Stimulated activated CD4-positive, alpha-beta T cell treated with anti-CD3 and anti-CD28 coated beads, TNF-alpha, amount 100 ng/mL, for 24 hours (primary cell): ENCODE measurements at places on chromosomes 2 and 18.

DNA sequence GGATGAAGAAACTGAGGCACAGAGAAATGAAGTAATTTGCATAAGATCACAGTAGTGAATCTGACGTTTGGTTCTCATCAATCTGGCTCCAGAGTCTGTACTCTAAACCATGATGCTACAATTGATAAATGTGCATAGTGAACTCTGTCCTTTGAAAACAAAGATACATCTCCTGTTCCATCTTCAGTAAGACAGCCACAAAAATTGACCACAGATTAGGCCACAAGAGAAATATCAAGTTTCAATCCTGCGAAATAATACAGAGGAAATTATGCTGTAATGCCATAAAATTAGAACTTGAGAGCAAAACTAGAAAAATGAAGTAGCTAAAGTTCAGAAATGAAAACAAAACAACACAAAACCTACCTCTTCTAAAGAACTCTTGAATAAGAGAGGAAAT lies 28.4 kb downstream of the FAM98A start:
- no peak for DNase-seq

GRCh38 chr2:69007169-69007568 lies 5.8 kb upstream of the ANTXR1 start:
- DNase-seq, result no peak

DNA sequence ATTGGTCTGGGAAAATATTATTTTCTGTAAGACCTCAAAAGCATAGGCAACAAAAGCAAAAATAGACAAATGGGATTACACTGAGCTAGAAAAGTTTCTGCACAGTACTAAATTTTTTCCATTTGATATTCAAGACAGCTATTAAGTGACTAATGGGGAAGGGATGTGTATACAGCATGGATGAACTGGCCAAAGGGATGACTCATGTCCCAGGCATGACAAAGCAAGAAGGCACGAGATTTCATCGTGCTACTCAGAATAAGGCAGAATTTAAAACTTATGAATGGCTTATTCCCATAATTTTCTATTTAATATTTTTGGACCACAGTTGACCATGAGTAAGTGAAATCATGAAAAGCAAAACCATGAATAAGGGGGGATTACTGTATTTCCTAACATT lies 1250.1 kb upstream of the GYPC start:
- DNase-seq, result no peak

DNA sequence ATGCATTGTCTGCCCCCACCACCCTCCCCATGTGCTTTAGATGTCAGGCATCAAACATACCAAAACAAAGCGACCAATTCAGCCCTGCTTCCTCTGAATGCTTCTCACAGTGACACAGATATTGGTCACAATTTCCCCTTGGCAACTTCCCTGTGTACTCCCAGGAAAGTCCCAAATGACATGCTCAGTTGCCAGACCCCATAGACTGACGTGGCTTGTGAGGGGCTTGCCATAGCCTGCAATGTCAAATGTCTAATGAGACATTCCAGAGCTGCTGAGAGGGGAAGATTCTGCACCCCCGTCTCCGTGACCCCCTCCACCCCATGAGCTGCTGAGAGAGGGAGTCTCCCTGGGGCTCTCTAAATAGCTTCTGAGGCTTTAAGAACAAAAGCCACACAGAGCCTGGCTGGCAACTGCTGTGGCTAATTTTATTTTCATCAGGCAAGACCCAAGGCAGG lies 47.3 kb downstream of the RFTN2 start:
- DNase-seq, result no peak

GRCh38 chr2:202215179-202215578 lies 23.2 kb downstream of the SUMO1 start:
- DNase-seq, result no peak

DNA sequence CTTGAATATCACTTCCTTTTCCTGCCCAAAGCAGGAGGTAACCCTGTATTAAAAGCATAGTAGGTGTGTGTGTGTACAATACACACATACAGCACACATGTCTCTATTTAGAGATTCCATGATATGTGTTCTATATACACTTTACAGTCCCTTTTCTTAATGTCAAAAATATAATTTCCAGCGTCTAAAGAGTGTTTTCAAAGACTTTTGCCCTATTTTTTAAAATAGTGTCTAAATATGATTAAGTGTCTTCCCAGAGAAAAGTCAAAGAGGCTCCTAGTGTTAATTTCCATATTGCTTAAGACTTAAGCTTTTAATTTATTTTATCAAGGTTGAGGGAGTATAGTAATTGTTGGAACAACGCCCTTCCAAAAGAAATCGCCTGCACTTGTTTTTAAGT lies 420.3 kb upstream of the POU3F3 start:
- DNase-seq, result no peak

GRCh38 chr2:50895041-50895440 lies 136.9 kb downstream of the NRXN1 start:
- no peak for DNase-seq

- no peak for DNase-seq
These were observed 18.8 kb upstream of the FN1 start for GRCh38 chr2:215454519-215455246.

DNA sequence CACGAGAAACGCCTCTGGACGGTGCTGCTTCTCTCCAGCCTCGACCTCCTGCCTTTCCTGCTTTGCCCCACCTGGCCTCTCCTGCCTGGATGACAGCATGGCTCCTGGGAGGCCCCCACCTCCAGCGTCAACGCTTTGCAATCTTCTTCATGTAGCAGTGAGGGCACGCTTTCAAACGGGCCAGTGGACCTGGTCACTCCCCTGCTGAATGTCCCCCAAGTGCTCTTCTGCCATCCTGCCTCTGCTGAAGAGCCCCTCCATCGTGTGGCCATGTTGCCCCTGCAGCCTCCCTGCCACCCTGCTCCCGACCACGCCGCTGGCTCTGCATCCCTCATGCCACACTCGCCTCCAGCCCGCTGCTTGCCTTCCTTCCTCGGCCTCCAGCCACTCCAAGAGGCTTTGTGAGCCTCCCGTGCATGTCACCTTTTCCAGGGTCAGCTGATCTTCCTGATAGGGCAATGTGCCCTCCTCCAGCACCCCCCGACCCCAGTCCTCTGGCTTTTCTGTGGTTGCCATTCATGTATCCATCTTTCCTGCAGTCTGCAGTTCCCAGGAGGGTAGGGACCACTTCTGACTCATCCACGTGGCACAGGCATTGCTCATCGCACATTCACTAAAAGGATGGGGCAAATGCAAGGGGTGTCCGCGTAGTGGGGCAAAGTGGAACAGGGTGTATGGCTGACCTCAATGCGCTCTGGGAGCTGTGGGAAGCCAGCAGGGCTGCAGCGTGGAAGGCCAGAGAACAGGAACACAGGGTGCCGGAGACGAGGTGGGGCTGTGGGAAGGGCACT lies 268.8 kb downstream of the TWIST2 start:
- no peak for DNase-seq

DNA sequence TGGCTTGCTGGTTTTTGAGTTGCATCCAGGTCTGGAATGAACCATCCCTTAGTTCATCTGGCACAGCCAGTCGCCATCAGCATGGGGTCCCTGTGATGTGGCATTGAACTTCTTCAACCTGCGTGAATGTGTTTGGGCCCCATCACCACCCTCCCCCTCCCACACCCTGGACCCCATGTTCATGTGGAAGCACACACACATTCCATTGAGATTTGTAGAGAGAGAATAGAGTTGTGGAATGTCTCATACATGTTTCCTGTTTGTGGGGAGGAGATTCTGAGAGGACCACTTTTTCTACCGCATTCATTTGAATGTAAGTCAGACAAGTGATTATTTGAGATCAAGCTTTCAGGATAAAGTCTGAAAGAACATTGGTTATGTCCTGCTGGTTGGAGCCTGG lies 117.6 kb upstream of the EML6 start:
- no peak for DNase-seq

GRCh38 chr2:55862246-55862645 lies 61.3 kb downstream of the EFEMP1 start:
- no peak for DNase-seq

DNA sequence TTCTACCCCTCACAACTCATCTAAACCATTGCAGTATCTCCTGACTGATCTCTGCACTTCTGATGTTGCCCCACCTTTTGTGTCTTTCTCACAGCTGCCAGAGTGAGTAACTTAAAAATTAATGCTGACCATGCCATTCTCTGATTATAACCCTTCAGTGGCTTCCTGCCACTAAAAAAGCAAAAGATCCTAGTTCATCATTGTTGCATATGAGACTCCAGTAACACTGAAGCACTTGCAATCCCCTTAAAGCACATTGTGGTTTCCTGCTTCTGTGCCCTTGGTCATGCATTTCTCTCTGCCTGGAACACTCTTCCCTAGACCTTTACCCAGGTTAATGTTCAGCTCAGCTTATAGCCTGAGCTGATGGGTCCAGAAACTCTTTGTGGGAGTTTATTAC lies 95.1 kb upstream of the WDSUB1 start:
- no peak for DNase-seq

DNA sequence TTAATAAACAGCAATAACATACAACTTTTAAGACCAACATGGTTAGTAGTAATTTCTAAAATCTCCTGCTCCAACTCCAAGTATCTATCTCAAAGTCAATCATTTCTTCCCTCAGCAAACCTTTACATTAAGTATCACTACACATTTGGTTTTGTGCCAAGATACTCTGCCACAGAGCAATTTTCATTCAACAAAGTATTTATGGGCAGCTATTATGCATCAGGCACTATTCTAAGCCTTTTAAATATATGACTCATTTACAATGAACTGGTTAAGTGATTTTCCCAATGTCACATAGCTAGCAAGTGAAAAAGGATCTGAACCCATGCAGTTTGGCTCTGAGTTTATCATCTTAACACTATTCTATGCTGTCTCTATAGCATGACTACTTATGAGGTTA lies 264.3 kb downstream of the NOL4 start:
- DNase-seq, result no peak

DNA sequence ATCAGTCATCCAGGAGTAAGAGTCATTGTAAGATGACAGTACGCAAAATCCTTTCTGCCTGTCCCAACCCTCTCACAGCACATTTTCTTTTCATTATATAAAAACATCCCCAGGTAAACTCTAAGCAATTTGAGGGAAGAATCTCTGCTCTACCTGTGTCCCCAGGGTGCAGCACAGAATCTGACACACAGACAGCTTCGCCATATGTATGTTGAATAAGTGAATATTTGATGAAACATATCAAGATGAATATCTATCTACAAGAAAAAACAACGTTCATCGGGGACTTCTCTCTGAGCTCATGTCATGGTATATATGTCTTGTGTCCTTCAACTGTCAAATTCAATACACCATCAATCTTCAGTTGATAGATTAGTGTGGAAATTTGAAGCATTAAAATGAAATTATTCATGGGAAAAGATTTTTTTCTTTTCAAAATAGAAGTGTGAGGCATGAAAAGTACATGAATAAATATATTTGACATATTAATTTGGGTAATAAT lies 94.5 kb upstream of the KYNU start:
- no peak for DNase-seq

- DNase-seq, result no peak
These were observed 47.0 kb upstream of the AP1S3 start for GRCh38 chr2:223884399-223884798.

GRCh38 chr2:186664385-186665043 lies 29.3 kb upstream of the FAM171B start:
- no peak for DNase-seq

DNA sequence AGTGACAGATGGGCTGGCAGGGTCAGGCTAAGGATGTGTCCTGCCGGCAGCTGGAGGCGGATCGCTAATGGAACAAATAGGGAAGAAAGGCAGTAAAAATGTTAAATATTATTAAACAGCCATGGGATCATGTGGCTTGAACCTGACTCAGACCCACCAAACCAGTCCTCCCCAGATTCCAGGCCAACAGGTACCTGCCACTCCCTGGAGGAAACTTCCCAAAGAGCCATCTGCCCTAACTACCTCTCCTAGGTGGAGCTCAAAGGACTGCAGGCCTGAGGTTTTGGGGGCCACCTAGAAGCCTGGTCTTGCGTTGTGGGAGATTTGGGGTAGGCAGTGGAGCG lies 34.3 kb downstream of the CIB4 start:
- DNase-seq, result no peak

- DNase-seq, result no peak
These were observed 51.4 kb downstream of the IL1RL2 start for GRCh38 chr2:102238039-102238756.

DNA sequence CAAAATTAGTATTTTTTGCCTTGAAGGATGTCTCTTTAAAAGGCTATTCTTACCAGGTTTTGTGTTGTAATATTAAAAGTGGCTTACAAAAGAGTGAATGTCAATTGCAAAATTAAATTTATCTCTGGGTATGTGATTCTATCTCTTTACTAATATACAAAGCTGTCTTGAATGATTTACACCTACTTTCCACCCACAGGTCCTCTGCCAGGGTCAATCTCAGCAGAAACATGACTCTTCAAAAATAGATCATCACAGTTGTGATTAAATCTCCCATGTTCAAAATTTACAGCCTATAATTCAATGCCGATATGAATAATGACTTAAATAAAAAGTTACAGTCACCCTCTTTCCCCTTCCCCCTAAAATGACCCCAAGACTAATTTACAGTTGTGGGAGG lies 78.8 kb downstream of the SLC8A1 start:
- no peak for DNase-seq

- no peak for DNase-seq
These were observed 128.1 kb upstream of the MSTN start for GRCh38 chr2:190190507-190191162.

DNA sequence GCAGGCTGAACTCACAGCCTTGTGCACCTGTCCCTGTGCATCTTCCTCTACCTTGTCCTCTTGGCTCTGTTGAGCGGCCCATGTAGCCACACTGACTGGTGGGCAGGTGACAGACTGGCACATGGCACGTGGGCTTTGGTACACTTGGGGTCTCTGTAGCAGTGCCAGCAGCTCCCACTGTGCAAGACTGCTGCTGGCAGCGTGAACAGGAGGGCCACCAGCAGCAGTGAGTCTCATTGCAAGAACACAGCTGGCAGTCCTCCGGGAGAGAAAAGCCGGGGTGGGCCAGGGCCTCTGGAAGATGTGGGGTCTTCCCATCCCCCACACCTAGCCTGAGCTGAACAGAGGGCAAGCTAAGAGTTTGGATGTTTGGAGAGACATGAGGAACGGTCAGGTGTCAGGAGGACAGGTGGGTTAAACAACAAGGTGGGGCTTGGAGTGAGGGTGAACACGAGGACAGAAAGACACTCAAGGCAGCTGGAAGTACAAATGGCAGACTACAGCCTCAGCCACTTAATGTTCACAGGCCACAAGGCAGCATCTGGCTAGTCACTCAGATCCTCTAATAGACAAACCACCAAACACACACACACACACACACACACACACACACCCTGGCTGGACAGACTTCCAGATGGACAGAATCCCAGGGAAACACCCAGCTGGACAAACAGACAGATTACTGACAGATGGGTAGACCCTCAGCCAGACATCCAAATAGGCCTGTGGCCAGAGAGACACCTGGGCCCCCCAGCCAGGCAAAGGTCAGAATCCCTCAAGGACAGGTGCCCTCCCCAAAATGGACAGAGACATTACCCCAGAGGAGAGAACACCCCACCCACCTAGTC lies 2.3 kb upstream of the PTPN18 start:
- DNase-seq, result no peak

DNA sequence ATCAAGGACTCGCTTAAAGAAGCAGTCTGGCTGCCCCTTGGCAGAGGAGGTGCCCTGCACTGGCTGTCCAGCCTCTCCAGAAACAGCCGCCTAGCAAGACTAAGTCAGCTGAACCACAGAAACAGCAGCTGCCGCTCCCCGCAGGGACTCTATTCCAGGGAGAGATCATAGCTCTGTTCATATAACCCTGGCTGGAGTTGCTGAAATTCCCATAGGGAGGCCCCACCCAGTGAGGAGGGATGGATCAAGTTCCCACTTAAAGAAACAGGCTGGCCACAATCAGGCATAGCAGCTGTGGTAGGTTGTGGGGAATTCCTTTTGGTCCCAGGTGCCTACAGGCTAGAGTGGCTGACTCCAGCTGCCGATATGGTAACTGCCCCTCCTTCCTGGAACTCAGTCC lies 74.2 kb upstream of the MC4R start:
- no peak for DNase-seq
